ENCODE measurements at places on chromosomes 5 and 9.
A peak's percentile ranks its signal among the peaks of the same experiment; 100 is the strongest.

GRCh38 chr5:6729386-6730310 lies 16.4 kb downstream of the TENT4A start:
- DNase-seq, result peak; percentile 64
- H3K36me3 ChIP-seq, result no peaks in the 10 kb centered on the region
- H3K4me1 ChIP-seq, result peaks cover 20% of the 10 kb centered on the region
- H3K27me3 ChIP-seq, result no peaks in the 10 kb centered on the region
- H3K27ac ChIP-seq, result peak overlapping the region; percentile 16
- no peak overlapping the region for H3K4me3 ChIP-seq

GRCh38 chr9:131727184-131727759 lies 12.6 kb downstream of the RAPGEF1 start:
- H3K27me3 ChIP-seq, result no peaks in the 10 kb centered on the region
- peak overlapping the region; percentile 99 for H3K27ac ChIP-seq
- no peaks in the 10 kb centered on the region for H3K36me3 ChIP-seq
- peaks cover 81% of the 10 kb centered on the region for H3K4me1 ChIP-seq
- H3K4me3 ChIP-seq, result no peak overlapping the region

GRCh38 chr5:73815631-73816030 lies 189.6 kb downstream of the ARHGEF28 start:
- no peaks in the 10 kb centered on the region for H3K4me1 ChIP-seq
- no peaks in the 10 kb centered on the region for H3K36me3 ChIP-seq
- H3K27me3 ChIP-seq, result no peaks in the 10 kb centered on the region
- H3K27ac ChIP-seq, result no peak overlapping the region
- no peak overlapping the region for H3K4me3 ChIP-seq

DNA sequence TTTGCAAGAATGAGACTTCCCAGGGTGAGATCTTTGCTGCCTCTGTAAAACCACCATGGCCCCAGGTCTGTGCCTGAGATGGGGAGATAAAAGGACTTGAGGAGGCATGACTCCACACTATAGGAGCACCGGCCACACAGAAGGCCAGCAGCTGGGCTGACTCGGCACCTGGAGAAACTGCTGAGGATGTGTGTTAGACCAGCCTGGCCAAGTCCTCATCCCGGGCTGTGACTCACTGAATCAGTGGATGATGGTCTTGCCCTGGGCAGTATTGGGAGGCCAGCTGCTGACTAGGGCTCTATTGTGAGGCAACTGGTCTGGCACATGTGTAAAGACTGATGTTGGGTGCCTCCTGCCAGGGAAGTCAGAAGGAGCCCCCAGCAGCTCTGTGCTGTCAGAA lies 286.2 kb downstream of the ACTL7B start:
- no peak overlapping the region for H3K4me3 ChIP-seq
- H3K36me3 ChIP-seq, result no peaks in the 10 kb centered on the region

- no peak overlapping the region for H3K4me3 ChIP-seq
- no peaks in the 10 kb centered on the region for H3K27me3 ChIP-seq
- no peak for DNase-seq
- H3K4me1 ChIP-seq, result no peaks in the 10 kb centered on the region
- peaks cover 5% of the 10 kb centered on the region for H3K36me3 ChIP-seq
These were observed 57.6 kb downstream of the SLF1 start for GRCh38 chr5:94675965-94676618.

GRCh38 chr5:109281136-109281690 lies 128.6 kb downstream of the PJA2 start:
- no peaks in the 10 kb centered on the region for H3K36me3 ChIP-seq
- DNase-seq, result no peak
- no peak overlapping the region for H3K4me3 ChIP-seq

DNA sequence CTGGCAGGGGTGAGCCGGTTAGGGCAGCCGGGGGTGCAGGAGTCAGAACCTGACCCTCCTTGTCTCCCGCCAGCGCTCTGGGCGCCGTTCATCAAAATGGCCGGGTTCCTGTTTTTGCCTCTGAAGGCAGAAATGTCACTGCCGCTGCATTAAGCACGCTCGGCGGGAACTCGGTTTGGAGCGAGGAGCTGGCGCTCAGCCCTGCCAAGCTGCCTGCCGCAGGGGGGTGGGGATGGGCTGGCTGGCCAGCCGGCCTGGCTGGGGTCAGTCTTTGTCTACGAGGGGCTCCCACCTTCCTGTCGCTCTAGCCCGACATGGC lies 63.7 kb downstream of the CXXC5 start:
- H3K36me3 ChIP-seq, result no peaks in the 10 kb centered on the region
- DNase-seq, result no peak
- peaks cover 48% of the 10 kb centered on the region for H3K4me1 ChIP-seq

- no peaks in the 10 kb centered on the region for H3K4me1 ChIP-seq
- H3K27ac ChIP-seq, result no peak overlapping the region
- no peak overlapping the region for H3K4me3 ChIP-seq
- H3K27me3 ChIP-seq, result no peaks in the 10 kb centered on the region
- DNase-seq, result no peak
- no peaks in the 10 kb centered on the region for H3K36me3 ChIP-seq
These were observed 234.1 kb downstream of the ADAMTS6 start for GRCh38 chr5:65247594-65247993.

DNA sequence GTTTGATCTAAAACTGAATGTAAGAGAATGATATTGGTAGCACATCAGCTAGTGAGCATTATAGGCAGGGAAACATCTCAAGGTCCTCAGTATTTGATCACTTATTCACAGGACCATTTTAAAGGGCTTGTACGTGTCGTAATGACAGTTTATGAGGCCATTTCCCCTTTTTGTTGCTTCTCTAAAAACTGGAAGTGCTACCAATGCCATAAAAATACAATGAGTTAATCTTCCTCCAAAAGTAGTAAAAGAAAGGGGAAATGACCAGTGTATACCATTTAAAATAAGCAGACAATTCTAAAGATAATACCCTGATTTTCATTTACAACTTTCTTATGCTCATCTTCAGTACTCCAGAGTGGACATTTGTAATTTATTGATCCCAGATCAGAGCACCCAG lies 285.8 kb upstream of the PCSK5 start:
- H3K36me3 ChIP-seq, result no peaks in the 10 kb centered on the region
- H3K27ac ChIP-seq, result no peak overlapping the region
- H3K4me3 ChIP-seq, result no peak overlapping the region
- DNase-seq, result no peak

DNA sequence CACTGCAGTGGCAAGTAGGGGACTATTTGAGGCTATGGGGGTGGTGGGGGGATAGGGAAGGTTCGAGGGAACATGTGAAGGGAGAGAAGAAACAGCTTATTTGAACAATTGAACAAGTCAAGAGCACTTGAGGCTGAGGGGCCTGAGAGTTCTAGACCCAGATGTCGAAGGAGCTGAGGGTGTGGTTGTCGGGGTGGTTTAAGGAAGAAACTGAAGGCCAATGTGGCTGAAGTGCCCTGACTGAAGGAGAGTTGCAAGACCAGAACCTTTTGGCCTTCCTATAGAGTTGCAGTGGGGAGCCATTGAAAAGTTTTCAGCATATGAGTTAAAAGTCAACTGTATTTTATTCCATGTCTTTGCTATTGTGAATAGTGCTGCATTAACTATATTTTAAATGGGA lies 19.1 kb downstream of the FOCAD start:
- H3K36me3 ChIP-seq, result no peaks in the 10 kb centered on the region
- no peak for DNase-seq
- no peaks in the 10 kb centered on the region for H3K27me3 ChIP-seq
- H3K4me3 ChIP-seq, result no peak overlapping the region
- H3K4me1 ChIP-seq, result no peaks in the 10 kb centered on the region
- no peak overlapping the region for H3K27ac ChIP-seq

GRCh38 chr5:100446879-100447430 lies 88.2 kb upstream of the FAM174A start:
- H3K27ac ChIP-seq, result no peak overlapping the region
- H3K4me3 ChIP-seq, result no peak overlapping the region
- no peak for DNase-seq
- H3K36me3 ChIP-seq, result no peaks in the 10 kb centered on the region

- no peaks in the 10 kb centered on the region for H3K4me1 ChIP-seq
- H3K4me3 ChIP-seq, result no peak overlapping the region
- no peak overlapping the region for H3K27ac ChIP-seq
- H3K36me3 ChIP-seq, result no peaks in the 10 kb centered on the region
These were observed 715 bp downstream of the FGF10 start for GRCh38 chr5:44388321-44389089.

DNA sequence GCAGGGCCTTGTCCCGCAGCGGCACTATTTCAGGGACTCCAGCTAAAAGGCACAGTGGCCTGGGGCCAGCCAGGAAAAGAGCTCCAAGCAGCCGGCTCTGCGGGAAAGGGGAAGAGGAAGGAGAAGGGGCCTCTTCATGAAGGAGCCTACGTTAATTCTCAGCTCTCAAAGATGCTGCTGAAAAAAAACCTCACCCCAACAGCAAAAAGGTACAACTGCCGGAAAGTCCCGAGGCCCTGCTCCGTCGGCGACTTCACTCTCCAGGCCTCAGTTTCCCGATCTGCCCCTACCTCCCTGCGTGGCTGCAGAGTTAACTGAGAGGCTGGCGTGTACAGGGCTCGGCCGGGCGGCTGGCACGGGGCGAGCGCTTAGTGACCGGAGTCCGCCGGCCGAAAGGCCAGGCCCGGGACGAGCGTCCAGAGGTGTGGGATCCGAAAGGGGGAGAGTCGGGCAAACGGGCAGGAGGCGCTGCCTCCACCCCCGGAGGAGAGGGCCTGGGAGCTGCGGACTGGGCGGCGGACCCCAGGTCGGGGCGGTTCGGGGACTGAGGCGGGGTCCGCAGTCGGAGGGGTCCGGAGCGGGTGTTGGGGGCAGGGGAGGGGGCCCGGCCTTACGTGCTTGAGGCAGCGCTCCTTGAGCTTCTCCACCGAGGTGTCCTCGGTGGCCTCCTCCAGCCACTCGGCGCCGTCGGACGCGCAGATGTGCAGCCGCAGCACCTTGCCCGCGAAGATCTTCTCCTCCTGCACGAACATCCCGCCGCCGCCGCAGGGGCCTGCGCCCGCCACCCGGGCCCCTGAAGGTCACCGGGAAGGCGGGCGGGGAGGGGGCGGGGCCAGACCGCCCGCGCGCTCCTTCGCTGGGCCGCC lies 529 bp downstream of the UBAC1 start:
- H3K4me1 ChIP-seq, result peaks cover 20% of the 10 kb centered on the region
- no peaks in the 10 kb centered on the region for H3K27me3 ChIP-seq
- no peaks in the 10 kb centered on the region for H3K36me3 ChIP-seq
- H3K27ac ChIP-seq, result peak overlapping the region; percentile 53
- no peak for DNase-seq

DNA sequence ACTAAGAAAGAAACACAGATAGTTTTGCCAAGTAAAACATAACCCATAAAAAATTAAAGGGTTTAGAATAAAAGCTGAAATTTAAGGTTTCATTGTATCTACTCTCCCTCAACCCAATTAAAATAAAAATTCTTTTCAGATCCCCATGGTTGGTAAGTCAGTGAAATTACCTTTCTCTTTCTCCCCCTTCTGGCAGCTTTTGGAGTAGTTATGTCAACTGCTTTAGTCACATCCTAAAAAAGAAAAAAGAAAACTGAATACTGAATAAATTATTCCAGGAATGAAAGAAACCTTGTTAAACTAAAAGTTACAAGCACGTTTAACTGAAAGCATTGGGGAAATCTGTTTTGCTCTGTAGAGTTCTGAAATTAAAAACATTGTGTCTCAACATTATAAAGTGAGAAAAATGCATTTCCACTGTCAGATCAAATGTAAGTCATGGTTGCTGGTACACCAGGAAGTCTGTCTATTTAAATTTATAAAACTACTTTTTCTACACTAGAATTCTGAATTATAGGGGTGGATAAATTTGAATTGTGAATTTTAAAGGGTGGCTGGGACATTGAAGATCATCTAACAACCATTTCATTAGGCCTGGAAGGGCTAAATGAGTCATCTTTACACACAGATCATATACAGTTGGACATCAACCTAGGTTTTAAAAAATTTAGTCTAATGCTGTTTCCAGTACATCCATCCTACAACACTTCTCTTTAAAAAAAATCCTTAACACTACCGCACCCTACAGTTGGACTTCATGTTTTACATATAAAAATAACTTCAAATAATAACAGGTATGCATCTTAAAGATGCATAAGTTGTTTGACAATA lies 24.7 kb downstream of the PSIP1 start:
- H3K27me3 ChIP-seq, result no peaks in the 10 kb centered on the region
- H3K4me3 ChIP-seq, result no peak overlapping the region
- peaks cover 31% of the 10 kb centered on the region for H3K36me3 ChIP-seq
- no peaks in the 10 kb centered on the region for H3K4me1 ChIP-seq
- peak; percentile 55 for DNase-seq

- no peak for DNase-seq
- no peaks in the 10 kb centered on the region for H3K4me1 ChIP-seq
- H3K27me3 ChIP-seq, result no peaks in the 10 kb centered on the region
- no peak overlapping the region for H3K27ac ChIP-seq
These were observed 22.7 kb downstream of the MED27 start for GRCh38 chr9:132056717-132057560.

DNA sequence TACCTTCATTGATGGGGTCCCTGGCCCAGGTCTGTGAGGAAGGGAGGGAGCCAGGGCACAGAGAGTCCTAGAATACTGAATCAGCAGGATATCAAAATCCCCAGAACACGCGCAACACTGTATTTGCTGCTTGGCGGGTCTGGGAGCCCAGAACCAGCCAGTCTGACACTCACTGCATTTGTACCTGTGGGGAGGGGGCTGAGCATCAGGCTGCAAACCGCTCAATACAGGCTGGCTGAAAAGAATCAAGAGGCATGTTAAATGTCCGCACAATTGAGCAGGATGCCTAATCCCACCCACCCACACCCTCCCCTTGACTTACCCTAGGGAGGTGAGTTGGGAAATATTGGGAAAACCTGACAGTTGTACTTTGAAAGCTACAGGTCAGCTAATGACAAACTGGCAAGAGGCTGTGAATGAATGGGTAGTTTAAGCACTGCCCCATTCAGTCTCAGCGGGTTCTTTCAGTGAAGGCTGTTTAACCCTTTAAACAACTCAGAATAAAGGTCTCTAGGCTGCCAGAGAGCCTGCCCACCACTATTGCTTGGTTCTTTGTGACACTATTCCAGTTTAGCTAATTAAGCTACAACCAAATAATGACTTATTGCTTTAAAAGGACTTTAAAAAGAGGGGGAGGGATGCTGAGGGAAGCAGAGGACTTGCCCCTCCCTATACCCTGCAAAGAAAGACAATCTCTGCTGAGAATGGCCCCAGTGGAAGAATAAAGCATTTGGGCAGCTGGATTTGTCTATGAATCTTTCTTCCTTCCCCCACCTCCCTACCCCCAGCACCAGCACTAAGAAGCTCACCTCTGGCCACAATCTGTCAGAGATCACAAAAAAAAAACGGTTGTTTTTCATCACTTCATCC lies 5.0 kb downstream of the SPRY4 start:
- no peaks in the 10 kb centered on the region for H3K36me3 ChIP-seq
- H3K27me3 ChIP-seq, result peaks cover 20% of the 10 kb centered on the region
- no peak for DNase-seq
- H3K4me1 ChIP-seq, result peaks cover 20% of the 10 kb centered on the region
- no peak overlapping the region for H3K4me3 ChIP-seq

- H3K4me3 ChIP-seq, result no peak overlapping the region
- H3K27ac ChIP-seq, result no peak overlapping the region
- no peak for DNase-seq
- peaks cover 3% of the 10 kb centered on the region for H3K27me3 ChIP-seq
- H3K4me1 ChIP-seq, result no peaks in the 10 kb centered on the region
These were observed 21.6 kb downstream of the NEUROG1 start for GRCh38 chr5:135514116-135514515.

GRCh38 chr9:73451003-73451402 lies 299.3 kb downstream of the ANXA1 start:
- H3K36me3 ChIP-seq, result no peaks in the 10 kb centered on the region
- H3K27me3 ChIP-seq, result no peaks in the 10 kb centered on the region

Data from natural killer cell (primary cell).